AML-193 (cell line): ENCODE measurements at places on chromosomes 2 and 18.
A peak's percentile ranks its signal among the peaks of the same experiment; 100 is the strongest.

DNA sequence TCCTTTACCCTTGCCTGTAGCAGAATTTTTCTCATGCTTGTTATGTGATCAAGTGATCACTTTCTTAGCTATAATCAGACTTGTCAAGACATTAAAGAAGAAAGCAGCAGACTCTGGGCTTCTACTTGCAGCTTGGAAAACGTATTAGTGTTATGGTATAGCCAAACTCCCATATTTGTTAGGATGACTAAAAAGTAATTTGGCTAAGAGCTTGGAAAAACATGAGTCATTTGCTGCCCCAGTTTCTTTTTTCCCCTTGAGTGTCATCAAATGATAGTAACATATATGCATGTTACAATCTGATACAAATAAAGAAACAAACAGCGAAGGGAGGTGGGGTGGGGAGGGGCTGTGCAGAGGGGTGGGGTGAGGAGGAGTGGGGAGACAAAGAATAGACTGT, 155.5 kb downstream of the IKZF2 start:
- no peak for DNase-seq

DNA sequence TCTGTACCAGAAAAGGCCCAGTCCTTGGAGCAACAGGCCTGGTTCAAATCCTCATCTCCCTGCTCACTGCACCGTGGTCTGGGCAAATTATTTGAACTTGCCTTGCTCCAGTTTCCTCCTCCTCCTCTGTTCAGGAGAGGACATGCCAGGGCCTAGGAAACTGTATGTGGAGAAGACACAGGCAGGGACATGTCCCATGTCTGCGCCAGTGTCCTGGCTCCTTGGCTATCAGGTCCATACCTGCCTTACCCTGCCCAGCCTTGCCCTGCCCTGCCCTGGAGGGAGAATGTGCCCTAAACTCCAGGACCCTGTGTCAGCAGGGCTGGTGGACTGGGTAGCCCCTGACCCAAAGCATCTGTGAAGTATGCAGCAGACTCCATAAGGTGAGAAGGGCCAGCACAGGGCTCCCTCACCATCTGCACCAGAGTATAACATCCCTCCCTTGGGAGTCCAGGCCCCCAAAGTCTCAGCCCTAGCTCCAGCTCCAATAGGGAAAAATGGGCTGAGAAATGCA, 165.3 kb downstream of the GALNT1 start:
- no peak for DNase-seq

DNA sequence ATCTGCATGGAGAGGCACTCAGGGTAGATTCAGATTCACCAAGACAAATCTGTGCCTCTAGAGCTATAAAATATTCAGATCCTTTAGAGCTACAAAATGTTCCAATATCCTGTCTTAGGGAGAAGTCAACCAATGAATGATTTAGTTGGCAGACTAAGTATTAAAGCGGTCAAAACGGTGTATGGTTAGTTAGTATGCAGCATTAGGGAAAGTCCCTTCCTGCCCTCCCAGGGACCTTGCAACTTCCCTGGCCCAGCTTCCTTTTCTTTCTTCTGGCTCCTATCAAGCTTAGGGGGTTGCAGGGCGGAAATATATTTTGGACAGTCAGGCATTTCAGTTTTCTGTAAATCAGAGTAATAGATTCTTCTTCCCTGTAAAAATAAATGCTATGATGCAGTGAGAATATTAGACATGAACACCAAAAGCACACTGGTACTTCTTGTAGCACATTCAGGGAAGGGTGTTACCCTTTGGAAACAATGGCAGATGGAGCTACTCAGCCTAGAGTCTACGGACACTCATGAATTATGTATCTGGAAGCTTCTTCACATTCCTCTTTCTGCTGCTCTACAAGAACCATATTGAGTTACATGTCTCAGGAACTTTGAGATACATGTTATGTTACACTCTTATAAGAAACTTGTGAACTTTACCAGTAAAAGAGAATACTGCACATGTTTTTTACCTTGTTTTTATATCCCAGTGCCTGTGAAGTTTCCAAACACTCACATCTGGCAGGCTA, 45.7 kb downstream of the CCDC93 start:
- no peak for DNase-seq

- no peak for DNase-seq
These were observed 204.8 kb downstream of the RBM43 start for GRCh38 chr2:151056870-151057269.

GRCh38 chr2:190679813-190680591, 31.1 kb downstream of the NAB1 start:
- DNase-seq = peak; percentile 32

DNA sequence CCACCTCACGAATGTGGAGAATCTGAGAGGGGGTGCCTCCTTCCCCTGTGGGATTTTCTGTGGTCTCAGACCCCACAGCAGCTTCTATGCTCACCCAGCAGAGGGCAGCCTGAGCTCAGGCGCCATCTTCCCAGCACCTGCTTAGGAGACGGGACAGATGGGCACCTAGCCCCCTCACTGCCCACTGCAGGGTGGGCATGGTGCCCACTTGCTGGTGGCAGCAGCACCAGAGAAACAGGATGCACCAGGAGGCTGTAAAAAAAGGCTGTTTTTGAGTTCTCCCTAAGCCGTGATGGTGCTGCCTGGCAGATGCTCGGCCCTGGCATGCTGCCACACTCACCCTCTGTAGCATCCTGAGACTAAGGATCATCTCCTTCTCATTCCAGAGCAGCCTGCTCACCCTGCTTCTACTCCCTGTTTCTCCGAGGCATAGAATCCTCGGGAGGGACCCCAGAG, 19.1 kb upstream of the SLC20A1 start:
- DNase-seq = peak; percentile 74

GRCh38 chr2:68714866-68715265, 19.7 kb upstream of the ARHGAP25 start:
- DNase-seq = peak; percentile 91

- DNase-seq = no peak
These were observed 33.3 kb downstream of the IL1R2 start for GRCh38 chr2:102025016-102025501.

DNA sequence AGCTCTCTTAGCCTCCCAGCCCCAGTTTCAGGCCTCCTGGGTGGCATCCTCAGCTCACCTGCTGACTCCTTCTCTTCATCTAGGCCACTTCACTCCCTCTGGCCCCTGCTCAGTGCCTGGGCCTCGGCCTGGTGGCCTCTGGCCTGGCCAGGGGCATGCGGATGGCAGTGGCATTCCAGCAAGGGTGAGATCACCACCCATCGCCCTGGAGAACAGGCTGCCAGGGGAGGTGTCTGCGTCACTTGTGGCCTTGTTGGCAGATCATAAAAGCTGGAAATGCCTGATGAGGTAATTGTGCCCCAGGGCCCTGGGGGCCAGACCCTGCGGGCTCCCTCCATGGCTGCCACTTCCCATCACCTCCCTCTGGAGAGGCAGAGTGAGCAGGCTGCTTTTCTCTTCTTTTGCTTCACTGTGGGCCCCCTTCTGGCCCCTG, 72.5 kb upstream of the SMAD2 start:
- no peak for DNase-seq

- DNase-seq = no peak
These were observed 1025.3 kb upstream of the NXPH2 start for GRCh38 chr2:139805441-139805840.
